Natural killer cell treated with Interleukin-12 subunit alpha and Interleukin-12 subunit beta and Interleukin-15 and Interleukin-18, amount 100 ng/mL, for 72 hours (primary cell): ENCODE measurements at places on chromosomes 7 and 10. TPM values are rescaled to one million over a fixed set of nuclear protein-coding genes. Genes with fewer than 3 reads are reported as not detected.

Gene HOGA1
- not detected for total RNA-seq

Gene CDC14C
- total RNA-seq: not detected

Gene WDR37
- 37.6 TPM for total RNA-seq

Gene FFAR4
- not detected for total RNA-seq

Gene GNAT3
- not detected for total RNA-seq

Gene GSTO2
- total RNA-seq: 0.93 TPM

Gene CREB5
- not detected for total RNA-seq

Gene VPS37D
- 0.25 TPM for total RNA-seq

Gene SLC26A3
- total RNA-seq: not detected

Gene OR2A25
- total RNA-seq: not detected

Gene ENTPD1
- 56.4 TPM for total RNA-seq

Gene GPR37
- not detected for total RNA-seq

Gene AEBP1
- 2.4 TPM for total RNA-seq

Gene CC2D2B
- total RNA-seq: 1.2 TPM

Gene ATRNL1
- not detected for total RNA-seq

Gene AGMO
- total RNA-seq: not detected

Gene TMEM72
- not detected for total RNA-seq

Gene HSPA12A
- not detected for total RNA-seq

Gene ANKRD61
- total RNA-seq: not detected
